ENCODE measurements at places on chromosomes 12 and 14.

DNA sequence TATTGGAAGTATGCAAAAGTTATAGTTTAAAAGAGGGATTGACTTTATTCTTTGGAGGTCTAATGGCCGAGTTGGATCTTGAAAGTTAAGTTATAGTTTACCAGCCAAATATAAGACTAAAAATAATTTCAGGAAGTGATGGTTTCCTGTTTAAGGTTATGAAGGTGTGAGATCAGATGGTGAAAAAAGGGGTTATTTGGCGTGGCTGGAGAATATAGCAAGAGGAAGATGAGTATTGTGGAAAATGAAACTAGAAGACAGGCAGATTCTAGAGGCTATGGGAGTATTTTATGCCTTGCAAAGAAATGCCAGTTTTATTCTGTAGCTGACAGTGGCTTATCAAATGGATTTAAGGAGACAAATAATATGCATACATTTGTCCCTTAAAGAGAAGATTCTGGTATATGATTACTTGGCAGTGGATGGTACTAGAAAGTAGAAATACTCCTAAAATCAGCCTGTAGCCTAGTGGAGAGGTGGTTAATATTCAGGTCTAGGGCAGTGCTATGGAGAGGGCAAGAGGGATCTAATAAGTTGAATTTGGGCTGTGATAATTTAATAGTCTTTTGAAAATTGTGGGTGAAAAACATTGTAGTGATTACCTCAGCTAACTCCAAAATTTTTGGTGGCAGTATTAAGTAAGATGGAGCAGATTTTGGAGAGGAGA is 1091.8 kb upstream of the ATXN7L3B start:
- DNase-seq = no peak

- no peak for DNase-seq
Measured at GRCh38 chr12:79203058-79203647, 338.6 kb downstream of the SYT1 start.

- no peak for DNase-seq
Measured at GRCh38 chr14:55071870-55072640, 20.6 kb downstream of the MAPK1IP1L start.

GRCh38 chr14:95055318-95055717 is 102.0 kb downstream of the DICER1 start:
- no peak for DNase-seq

GRCh38 chr14:104107101-104107581 is 21.6 kb downstream of the ASPG start:
- DNase-seq = no peak

DNA sequence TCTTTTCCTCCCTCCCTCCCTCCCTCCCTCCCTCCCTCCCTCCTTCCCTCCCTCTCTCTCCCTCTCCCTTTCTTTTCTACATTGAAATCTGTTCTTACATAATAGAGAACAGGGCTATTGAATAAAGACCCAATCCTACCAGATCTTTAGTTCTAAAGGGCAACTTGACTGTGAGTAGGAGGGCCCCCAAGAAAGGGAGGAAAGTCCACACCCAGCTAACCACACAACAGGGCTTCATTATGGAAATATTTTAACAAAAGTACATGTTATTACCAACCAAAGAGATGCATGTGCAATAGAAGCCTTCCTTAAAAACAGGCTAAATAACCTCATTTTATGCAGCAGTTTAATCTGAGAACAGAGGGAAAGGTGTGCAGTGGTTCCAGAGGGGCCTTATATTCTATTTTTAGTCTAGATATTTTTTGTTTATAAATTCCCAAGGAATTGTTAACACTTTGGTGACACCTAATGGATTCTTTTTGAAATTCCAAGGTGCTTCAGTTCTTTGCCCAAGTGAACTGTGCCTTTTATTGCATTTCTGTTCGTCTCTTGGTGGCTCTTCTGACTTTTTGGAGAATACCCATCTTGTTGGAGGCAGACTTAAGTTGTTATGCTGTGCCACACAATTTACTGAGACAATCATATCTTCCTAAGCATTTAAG is 63.0 kb downstream of the GNS start:
- peak; percentile 28 for DNase-seq

DNA sequence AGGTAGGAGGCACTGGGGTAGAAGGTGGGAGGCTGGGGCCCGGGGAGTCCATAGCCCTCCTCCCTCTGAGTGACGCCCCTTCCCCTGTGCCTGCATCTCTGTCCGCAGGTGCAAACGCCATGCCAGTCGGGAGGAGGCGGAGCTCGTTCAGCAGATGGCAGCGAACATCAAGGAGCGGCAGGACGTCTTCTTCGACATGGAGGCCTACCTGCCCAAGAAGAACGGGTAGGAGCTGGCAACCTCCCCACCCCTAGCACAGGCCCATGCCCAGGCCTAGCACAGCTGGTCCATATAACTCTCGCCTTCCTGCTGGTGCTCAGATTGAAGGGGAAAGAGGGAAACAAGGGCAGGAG is 35.6 kb downstream of the TMEM120B start:
- no peak for DNase-seq

GRCh38 chr12:131390412-131391334 is 320.2 kb upstream of the SFSWAP start:
- no peak for DNase-seq

- DNase-seq = no peak
Measured at GRCh38 chr12:22562036-22563028, 18.0 kb upstream of the C2CD5 start.

- DNase-seq = no peak
Measured at GRCh38 chr14:30966415-30967363, 58.8 kb upstream of the AP4S1 start.

DNA sequence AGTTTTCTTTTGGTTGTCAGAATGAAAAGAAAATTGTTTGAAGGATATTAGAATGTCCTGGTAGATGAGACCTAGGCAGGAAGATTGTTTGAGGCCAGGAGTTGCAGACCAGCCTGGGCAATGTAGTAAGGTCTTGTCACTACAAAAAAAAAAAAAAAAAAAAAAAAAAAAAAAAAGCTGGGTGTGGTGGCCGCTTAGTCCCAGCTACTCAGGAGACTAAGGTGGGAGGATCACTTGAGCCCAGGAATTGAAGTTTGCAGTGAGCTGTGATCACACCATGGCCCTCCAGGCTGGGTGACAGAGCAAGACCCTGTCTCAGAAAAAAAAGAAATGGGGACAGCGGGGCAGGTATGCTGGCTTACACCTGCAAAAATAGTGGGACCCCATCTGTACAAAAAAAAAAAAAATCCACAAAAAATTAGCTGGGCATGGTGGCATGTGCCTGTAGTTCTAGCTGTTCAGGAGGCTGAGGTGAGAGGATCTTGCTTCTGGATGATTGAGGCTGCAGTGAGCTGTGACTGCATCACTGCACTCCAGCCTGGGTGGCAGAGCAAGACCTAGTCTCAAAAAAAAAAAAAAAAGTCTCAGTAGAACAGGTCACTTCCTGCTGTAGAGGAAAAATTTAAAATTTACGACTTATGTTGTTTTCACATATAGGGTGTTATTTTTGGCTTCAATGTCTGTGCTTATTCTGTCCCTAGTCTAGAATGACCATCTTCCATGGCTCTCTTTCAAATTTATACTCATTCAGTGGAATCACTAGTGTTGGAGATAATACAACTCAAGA is 70.7 kb downstream of the PPHLN1 start:
- no peak for DNase-seq

DNA sequence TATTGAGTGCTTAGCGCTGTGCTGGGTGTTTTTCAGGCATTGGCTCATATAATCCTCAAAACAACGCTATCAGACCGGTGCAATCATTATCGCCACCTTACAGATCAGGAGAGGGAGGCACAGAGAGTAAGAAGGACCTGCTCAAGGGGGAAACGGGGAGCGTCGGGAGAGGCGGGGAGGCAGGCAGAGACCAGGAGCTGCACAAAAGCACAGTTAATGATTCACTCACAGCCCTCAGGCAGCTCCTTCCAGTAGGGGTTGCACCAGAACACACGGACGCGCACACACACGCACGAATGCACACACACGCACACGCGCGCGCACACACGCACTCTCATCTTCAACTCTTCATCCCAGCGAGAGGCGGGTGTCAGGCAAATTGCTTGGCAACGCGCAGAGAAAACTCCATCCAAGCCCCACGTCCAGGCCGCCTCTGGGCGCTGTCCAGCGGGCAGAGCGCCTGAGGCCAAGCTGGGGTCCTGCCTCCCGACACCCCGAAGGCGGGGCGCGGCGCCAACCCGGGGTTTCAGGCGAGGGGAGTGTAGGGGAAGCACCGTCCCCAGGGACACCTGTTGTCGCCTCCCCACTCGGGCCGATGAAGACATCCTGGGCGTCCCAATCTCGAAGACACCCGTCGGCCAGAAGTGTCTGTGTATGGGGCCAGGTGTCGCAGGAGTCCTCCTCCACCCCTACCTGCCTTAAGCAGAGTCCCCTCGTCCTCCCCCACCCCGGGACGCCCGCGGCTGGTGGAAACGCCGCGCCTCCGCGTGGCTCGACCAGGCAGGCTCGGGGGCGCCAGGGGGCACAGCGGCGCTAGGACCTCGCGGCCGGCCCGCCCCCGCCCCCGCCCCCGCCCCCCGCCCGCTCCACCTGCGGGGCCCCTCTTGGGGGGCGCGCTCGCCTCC is 35.5 kb upstream of the STON2 start:
- peak; percentile 55 for DNase-seq

GRCh38 chr12:100675432-100675831 is 101.9 kb downstream of the GAS2L3 start:
- DNase-seq = no peak

- DNase-seq = no peak
Measured at GRCh38 chr12:19778172-19778571, 338.9 kb downstream of the AEBP2 start.

GRCh38 chr12:122028165-122028904 is 6.7 kb downstream of the BCL7A start:
- no peak for DNase-seq

GRCh38 chr12:66664076-66664475 is 14.8 kb downstream of the GRIP1 start:
- no peak for DNase-seq

DNA sequence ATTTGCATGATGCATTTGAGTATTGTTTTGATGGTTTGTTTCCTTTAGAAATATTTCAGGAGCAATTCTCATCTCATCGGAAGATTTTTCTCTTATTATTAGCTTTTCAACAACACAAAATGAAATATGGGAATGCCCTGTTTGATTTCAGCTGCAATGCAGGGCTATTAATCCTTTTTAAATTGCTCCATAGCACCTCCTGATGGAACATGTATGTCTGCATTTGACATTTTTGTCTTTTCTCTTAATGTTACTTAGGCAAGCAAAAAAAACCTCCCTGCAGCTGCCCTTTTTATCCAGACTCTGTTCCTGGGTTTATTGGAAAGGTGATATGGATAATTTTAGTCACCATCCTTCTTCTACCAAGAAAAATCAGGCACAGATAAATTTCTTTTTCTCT is 895.8 kb downstream of the RPS29 start:
- no peak for DNase-seq

DNA sequence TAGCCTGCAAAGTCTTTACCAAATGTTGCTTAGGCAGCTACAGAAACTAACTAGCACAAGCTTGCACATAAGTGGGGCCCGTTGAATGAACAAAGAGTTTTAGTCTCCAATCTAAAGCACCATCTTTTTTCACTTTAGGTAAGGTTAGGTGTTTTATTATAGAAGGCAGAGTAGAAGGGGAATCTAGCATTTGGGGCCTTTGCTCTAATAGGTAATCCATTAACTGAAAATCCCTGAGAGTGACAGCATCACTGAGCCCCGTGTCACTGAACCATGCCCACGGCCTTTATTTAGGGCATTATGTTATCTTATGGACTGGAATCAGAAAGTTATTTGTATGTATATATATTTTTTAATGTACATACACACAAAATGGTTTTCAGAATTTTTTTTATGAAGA is 25.1 kb downstream of the CPNE8 start:
- DNase-seq = no peak

DNA sequence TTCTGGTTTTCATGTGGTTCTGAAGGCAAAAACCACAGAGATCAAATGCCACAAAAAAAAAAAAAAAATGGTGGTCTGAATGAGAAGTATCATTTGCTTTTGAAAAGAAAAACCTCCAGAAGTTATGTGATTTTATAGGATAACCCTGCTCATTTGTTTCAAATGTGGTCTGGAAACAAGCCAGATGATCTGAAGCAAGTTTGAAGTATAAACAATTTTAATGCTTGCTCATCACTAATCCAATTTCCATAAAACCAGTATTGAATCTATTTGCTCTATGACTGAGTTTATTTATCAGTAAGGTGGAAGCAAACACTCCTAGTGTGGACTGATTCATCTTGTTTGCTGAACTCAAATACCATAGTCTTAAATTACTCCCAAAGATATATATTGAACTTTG is 407.3 kb upstream of the FLRT2 start:
- no peak for DNase-seq

- no peak for DNase-seq
Measured at GRCh38 chr12:78034025-78034424, 203.3 kb downstream of the NAV3 start.

- no peak for DNase-seq
Measured at GRCh38 chr12:43317156-43317555, 234.8 kb downstream of the ADAMTS20 start.

DNA sequence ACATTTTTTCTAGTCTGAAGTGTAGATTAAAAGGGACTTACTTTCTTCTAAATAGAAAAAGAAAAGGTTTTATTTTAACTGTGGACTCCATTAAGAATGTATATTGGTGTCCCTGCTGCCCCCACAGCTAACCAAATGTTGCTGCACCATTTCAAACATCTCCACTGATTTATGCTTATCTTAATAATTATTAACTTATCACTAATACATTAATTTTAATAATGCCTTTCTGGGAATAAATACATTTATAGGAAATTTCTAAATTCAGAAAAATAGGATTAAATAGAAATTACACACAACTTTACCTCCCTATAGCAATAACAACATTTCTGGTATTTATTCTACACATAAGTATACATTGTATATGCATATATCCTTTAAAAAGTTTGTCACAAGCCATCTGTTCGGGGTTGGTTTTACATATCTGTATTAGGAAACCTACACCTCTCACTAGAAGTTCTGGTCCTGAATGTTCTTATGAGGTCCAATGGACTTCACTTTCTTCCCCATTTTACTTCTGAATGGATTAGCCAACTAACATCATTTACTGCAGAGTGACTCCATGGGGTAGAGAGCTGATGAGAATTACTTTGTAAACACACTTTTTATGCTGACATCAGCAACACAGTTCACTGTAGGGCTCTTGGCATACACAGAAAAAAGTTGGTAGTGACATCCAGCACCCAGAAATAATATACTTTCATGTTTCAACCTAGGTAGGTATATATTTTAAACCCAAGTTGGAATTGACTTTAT is 9.4 kb upstream of the SELPLG start:
- DNase-seq = no peak

All from HepG2 (cell line).